ENCODE measurements at places on chromosomes 2 and 18.

GRCh38 chr2:34849827-34850226 lies 1250.7 kb upstream of the FAM98A start:
- no peak for DNase-seq

GRCh38 chr18:79897940-79898625 lies 53.4 kb downstream of the SLC66A2 start:
- DNase-seq, result no peak

- DNase-seq, result no peak
Measured at GRCh38 chr2:192195548-192196418, 1.1 kb upstream of the TMEFF2 start.

- no peak for DNase-seq
Measured at GRCh38 chr2:127465258-127465657, 47.0 kb downstream of the PROC start.

GRCh38 chr2:238929242-238930081 lies 81.6 kb downstream of the TWIST2 start:
- DNase-seq, result no peak

DNA sequence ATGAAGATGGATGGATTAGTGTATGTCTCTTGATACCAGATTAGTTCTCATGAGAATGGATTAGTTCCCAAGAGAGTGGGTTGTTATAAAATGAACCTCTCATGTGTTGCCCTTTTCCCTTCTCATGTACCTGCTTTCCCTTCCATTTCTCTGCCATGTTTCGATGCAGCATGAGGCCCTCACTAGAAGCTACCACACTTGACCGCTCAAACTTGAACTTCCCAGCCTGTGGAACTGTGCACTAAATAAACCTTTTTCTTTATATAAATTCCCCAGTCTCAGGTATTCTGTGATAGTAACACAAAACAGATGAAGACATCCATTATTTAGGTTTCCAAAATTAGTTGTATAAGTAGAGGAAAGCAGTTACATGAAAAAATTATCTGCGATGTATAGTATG lies 73.5 kb downstream of the BABAM2 start:
- no peak for DNase-seq

DNA sequence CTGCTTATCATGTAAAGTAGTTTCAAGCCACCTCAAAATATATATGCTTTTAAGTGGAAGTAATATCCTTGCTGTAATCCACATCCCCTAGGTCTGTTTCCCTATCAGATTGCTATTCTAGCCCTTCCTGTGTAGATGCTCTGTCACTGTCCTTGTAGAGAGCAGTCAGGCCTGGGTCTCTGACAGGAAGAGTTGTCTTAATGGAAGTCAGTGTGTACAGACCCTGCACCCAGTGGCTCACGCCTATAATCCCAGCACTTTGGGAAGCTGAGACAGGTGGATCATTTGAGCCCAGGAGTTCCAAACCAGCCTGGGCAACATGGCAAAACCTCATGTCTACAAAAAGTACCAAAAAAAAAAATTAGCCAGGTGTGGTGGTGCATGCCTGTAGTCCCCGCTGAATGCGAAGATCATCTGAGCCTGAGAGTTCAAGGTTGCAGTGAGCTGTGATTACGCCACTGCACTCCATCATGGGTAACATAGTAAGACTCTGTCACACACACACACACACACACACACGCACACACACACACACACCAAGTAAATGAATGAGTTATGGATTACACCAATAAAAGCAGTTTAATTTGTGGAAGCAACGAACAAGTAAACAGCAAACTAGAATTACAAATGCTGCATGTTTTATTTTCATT lies 70.2 kb upstream of the DSC1 start:
- no peak for DNase-seq

DNA sequence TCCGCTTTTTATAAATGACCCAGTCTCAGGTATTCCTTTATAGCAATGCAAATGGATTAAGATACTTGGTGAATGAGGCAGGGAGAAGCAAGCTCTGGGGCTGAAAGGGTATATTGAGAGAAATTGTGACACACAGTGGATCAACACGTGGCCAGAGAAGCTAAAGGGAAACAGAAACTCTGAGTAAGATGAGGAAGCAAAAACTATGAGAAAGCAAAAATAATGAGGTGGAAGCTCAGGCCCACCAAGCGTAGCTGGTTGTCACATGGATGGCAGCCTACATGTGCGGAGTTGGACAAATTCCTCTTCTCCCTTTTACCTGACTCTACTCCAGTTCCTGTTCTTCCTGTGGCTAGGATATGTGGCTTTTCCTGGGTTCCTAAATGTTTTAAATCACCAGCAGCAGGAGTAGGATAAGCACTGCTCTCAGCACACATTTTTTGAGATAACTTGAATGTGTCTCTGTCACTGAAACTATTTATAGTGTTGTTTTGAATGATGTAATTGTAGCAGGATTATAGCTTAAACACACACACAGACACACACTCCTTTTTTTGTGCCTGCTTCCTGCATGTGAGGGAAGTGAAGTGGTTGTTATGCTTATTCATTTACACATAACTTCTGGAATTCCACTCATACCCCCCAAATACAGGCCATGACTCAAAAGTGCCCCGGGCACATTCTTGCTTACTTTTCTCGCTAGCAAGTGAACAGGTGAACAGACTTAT lies 30.1 kb upstream of the EPC2 start:
- DNase-seq, result no peak

- no peak for DNase-seq
Measured at GRCh38 chr2:149827585-149828126, 240.1 kb upstream of the MMADHC start.

GRCh38 chr2:206915121-206915520 lies 24.2 kb upstream of the CPO start:
- DNase-seq, result no peak

DNA sequence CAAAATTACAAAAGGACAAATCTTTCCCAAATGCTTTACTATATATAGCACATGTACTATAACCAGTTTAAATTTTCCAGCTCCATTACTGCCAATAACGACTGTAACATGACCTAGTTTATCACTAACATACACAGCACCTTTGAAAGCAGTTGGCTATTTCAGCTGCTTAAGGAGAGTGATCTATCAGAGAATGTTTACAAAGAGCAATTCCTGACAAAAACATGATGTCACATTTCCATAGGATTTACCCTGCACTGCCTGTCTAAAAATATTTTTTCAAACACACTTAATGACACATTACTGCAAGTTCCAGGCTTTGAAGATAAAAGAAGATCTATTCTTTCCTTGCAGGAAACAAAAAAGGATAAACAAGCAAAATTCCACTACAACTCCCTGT lies 40.6 kb downstream of the ZNF516 start:
- DNase-seq, result no peak

DNA sequence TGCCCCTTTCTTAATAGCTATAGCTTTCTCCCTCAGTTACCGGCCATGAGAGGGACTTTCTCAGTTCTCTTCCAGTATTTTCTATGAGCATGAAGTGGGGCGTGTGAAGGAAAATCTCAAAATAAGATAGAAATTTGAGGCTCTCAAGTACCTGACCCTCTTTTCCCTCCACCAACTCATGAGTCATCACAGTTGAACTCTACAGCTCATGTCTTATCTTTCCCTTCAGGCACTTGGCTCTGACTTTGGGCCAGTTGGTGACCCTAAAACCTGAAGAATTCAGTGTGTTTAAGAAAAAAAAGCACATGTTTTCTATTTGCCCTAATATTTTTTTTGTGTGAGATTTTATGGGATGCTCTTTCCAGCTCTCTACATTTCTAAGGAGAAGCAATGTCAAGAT lies 896.7 kb upstream of the ZEB2 start:
- DNase-seq, result no peak

All from stimulated activated CD8-positive, alpha-beta memory T cell treated with anti-CD3 and anti-CD28 coated beads, Interleukin-15, amount 100 ng/mL, for 24 hours (primary cell).